ENCODE measurements at places on chromosomes 7 and 10.

DNA sequence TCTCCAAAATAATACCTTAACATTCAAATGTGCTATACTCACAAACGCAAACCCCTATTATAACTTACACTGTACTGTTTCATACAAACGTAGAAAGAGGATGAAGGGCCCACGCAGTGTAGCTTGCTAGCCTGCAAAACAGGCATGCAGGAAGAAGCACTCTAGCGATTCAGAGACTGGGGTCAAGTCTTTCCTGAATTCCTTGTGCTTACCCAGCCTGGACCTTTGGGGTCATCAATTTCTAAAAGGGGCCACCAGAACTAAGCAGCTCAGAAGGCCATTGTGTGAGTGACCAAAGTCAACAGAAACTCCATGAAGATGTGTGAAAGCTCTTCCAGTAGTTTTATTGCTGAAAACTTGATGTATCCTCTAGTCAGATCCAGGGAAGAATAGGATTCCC is 111.9 kb downstream of the SVIL start:
- no peak for DNase-seq

DNA sequence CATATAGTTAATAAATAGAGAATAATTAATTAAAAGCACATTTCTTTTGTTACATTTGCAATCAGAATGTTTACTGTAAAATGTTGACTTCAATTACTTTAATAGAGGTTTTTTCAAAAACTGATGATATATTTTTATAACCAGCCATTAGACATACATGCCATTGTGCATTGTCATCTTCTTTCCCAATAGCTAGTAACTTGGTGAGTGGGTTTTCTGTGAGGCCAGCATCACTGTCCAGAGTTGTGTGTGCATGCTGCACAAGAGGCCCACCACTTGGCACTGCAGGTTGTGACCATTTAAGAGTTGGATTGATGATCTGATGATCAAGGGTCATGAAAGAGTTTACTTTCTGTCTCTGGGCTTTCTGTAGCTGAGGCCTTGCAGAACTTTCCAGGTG is 46.5 kb downstream of the TFEC start:
- no peak for DNase-seq

GRCh38 chr7:36232971-36233550 is 80.0 kb downstream of the EEPD1 start:
- DNase-seq, result no peak

DNA sequence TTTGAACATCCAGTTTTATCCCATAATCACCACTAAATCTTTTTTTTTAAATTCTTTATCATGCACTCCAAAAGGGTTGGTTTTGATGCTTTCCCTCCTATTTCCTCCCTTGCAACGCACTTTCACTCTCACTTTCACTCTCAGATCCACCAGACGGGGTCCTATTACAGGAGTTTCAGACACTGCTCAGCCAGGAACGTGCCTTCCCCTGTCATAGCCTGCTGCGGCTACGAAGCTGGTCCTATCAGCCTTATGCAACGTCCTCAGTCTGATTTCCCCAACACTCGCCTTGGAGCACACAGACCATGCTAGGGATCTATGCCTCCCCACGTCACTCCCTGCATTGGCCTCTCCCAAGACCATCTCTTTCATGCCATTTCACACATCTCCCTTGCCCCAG is 23.4 kb downstream of the ZPBP start:
- peak; percentile 49 for DNase-seq

- DNase-seq, result no peak
These were observed 249.6 kb downstream of the PLXDC2 start for GRCh38 chr10:20065814-20066213.

DNA sequence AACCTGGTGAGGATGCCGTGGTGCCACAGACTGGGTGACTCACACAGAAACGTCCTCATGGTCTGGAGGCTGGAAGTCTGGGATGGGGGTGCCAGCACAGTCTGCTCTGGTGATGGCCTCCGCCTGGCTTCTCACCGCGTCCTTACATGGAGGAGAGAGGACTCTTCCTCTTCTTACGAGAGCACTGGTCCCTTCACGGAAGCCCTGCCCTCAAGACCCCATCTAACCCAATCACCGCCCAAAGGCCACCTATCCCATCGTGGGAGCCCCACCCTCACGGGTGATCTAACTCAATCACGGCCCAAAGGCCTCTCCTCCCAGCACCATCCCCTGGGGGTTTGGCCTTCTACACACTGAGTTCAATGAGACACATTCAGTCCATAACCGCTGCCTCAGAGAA is 137.7 kb downstream of the PTPRN2 start:
- no peak for DNase-seq

DNA sequence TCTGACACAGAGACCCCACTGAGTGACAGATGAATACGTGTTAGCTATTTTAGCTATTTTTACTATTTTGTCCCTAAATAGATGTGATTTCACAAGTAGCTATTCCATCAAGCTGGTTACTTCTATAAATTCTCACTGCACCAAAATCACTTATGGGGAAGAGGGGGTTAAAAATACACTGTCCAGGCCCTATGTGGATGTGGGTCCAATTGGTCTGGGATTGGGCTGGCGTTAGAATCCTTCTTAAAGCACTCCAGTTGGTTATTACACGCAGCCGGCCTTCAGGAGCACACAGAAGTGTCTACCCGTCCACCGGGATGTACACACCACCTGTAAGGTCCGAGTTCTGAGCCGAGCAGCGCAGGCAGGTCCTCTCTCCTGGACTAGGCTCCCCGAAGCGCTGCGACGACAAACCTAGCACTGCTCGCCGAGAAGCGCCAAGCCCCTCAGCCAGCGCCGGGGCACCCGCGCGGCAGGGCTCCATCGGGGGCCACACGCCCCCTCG is 222.3 kb upstream of the MKLN1 start:
- DNase-seq, result peak; percentile 46

DNA sequence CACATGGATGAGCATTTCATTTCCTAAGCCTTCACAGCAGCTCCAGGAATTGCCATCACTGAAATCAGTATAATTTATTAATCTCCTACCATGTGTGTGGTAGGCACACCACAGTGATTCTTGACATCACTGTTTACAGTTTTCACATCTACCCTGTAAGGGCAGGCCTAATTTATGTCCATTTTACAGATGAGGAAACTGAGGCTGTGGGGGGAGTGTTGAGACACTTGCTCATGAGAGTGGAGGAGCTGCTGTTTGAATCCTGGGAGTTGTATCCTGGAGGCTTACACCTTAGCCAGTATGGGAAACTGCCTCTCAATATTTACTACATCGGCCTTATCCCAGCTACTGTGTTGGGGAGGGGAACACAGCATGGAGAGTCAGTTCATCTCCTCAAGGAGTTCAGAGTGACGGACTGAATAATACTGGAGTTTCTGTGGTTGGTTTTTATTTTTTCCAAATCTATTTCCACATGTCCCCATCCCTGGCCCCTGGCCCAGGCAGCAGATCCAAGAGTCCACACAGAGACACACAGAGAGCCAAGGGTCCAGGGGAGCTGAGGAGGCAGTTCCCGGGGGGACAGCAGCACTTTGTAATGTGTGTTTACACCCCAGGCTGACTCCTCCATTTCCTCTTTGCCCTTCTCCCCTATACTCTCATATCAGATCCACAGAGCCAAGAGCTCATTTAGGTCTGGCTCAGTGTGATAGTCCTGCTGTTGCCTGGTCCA is 13.2 kb downstream of the UBTD1 start:
- no peak for DNase-seq

DNA sequence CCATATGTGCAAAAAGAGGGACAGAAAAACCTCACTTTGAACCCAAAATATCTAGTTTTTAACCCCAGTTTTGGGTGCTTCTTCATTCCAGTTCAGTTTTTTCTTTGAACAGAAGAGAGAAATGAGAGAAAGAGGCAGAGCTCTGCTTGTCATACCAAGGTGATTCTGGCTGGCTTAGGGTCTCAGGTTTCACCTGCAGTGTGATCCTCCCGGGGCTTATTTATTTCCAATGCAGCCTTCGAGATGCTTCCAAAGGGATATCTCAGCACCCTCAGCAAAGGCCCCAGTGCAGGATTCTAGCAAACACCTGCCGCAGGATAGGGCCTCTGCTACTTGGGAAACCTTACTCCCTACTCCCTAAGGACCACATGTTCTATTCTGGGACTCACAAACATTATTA is 131.3 kb downstream of the WDR11 start:
- no peak for DNase-seq

DNA sequence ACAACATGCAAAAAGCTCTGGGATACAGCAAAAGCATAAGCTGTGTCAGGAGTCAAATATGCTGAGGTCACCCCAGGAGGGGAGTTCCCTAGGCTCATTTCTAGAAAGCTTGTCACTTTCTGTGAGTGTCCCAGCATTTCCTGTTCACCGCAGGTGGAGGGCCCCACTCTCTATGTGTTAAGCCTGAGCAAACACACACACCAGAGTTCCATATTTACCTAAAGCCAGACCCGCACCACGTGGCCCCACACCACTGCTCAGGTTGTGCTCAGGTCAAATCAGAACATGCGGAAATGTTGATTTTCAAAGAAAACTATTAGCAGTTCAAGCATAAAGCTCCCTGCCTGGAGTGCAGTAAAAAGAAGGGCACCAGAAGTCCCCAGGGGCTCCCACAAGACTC is 259.6 kb upstream of the PPP2R2D start:
- no peak for DNase-seq

DNA sequence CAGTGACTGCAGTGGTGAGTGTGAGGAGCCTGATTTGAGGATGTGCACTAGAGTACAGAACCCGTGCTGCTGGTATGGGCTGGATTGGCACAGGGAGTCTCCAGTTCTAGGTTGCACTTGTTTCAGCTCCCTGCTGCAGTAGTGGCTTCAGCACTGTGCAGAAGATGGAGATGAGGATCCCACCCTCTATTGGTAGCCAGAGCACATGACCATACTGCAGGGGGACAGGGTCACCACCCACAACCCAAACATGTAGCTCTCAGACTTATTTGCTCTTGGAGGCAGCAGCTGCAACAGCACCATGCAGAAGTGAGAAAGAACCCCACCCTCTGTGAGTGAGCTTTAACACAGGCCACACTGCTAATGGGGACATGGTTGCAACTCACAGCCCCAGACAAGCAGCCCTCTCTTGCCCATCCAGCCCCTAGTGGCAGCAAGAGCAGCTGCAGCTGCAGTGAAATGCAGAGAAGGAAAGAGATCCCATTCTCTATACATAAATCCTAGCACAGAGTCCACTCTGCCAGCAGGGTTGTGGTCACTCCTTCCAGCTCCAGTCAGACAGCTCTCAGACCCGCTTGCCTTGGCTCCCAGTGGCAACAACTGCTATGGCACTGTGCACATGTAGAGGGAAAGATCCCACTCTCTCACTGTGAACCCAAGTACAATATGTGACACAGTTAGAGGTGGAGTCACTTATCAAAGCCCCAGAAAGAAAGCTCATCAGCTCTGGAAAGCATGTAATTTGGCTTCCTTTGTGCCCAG is 51.4 kb upstream of the SCIN start:
- DNase-seq, result no peak

- DNase-seq, result no peak
These were observed 121.0 kb downstream of the NPY start for GRCh38 chr7:24405002-24405401.

- no peak for DNase-seq
These were observed 19.4 kb upstream of the TPST1 start for GRCh38 chr7:66185680-66186187.

DNA sequence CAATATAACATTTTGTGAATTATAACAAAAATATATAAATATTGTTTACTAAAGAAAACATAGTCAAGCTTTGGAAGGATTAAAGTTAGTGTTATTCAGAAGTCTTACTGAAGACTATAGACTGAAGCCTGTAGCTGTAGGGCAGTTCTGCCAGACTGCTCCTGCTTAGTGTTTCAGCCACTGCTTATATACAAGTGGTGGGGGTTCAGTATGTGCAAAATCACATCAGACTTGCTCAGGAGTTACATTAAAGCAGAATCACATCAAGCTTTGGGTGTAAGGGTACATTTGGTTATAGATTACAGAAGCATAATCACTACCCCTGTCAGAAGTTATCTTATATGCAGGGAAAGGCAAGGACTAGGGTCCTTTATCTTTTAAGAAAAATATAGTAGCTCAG is 653.8 kb downstream of the ANKRD7 start:
- DNase-seq, result no peak

DNA sequence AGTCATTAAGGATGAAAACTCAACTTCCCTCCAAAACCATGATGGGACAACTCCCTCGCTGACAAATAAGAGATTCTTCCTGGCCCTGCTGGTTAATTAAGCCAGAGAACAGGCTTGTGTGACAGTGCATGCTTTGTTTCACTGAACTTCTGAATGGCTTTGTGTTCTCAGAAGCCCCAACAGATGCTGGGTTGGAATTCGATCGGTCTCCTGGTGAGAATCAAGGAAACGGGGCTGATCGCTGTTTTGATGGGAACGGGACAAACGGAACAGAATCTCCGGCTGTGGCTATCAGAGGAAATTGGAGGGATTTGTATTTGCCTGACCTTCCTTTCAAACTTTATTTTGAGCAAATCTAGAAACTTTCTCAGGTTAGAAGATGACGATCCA is 145.0 kb downstream of the RNF216 start:
- no peak for DNase-seq

GRCh38 chr7:112262036-112262435 is 55.5 kb downstream of the ZNF277 start:
- no peak for DNase-seq

- no peak for DNase-seq
These were observed 666 bp downstream of the NRG3 start for GRCh38 chr10:81875467-81876252.

- DNase-seq, result no peak
These were observed 40.5 kb upstream of the RNF148 start for GRCh38 chr7:122743211-122743610.

- no peak for DNase-seq
These were observed 33.4 kb upstream of the C1GALT1 start for GRCh38 chr7:7148798-7149481.

- DNase-seq, result no peak
These were observed 200.9 kb downstream of the AUTS2 start for GRCh38 chr7:69799048-69799697.

DNA sequence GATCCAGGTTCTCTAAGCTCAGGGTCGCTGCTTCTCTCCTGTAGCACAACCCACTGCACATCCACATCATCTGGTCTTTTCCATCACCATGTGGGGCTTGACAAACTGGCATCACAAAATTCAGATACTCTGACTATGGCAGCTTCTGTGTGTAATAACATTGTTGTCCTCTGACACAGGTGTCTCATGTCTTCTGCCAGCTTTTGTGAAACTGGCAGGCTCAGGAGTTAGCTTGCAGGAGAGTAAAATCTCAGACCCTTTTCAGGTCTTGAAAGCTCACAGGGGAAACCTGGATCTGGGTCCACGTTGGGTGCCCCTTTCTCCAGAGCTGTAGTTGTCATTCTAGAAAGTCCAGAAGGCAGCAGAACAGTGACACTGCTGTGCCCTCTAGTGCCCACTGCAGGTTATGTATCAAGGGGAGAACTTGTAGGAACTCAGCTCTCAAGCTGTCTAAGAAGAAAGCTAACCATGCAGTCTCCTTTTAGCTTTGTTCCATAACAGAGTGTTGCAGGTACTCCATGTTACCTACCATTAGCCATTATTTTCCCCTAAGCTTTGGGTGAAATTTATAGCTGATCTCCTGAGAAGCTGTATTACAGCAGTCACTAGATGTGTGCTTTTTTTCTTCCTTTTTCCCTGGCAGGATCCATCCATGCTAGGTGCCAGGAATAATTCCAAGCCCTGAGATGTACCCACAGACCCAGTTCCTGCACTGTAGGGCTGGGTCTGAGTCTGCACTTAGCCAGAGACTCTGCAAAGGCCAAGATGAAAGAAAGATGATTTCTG is 102.7 kb downstream of the ZNF248 start:
- DNase-seq, result no peak

- peak; percentile 62 for DNase-seq
These were observed 39.6 kb upstream of the ATP6V0A4 start for GRCh38 chr7:138837627-138838026.
